Activated T-cell treated with anti-CD3 and anti-CD28 coated beads, Interleukin-2, amount 50 U/mL, for 72 hours (primary cell): ENCODE measurements at places on chromosomes 16 and 17. TPM values are rescaled to one million over a fixed set of nuclear protein-coding genes. Genes with fewer than 3 reads are reported as not detected.

Gene KRTAP4-9
- not detected for total RNA-seq

Gene OTOP2
- total RNA-seq, result not detected

Gene AXIN2
- total RNA-seq, result 5.9 TPM

Gene GRN
- 58.7 TPM for total RNA-seq

Gene METTL9
- 125 TPM for total RNA-seq

Gene TBC1D3C
- total RNA-seq, result 10.3 TPM

Gene SLC38A8
- not detected for total RNA-seq

Gene TPSB2
- not detected for total RNA-seq

Gene CCL7
- total RNA-seq, result not detected

Gene SCGB1C2
- total RNA-seq, result not detected

Gene PPM1E
- 0.12 TPM for total RNA-seq

Gene SARM1
- total RNA-seq, result 24.3 TPM

Gene GRB7
- total RNA-seq, result 6.0 TPM

Gene TMEM235
- total RNA-seq, result not detected

Gene HIC1
- 21.4 TPM for total RNA-seq

Gene USP43
- 0.50 TPM for total RNA-seq

Gene PPP1R1B
- total RNA-seq, result not detected

Gene HOXB2
- 18.1 TPM for total RNA-seq

Gene KRTAP2-4
- not detected for total RNA-seq

Gene MT1H
- total RNA-seq, result 9.6 TPM

Gene SLFN14
- not detected for total RNA-seq

Gene GGNBP2
- total RNA-seq, result 156 TPM

Gene C17orf67
- total RNA-seq, result 4.5 TPM

Gene TNFRSF13B
- not detected for total RNA-seq

Gene WNT9B
- not detected for total RNA-seq
